ENCODE measurements at places on chromosomes 4 and X. TPM values are rescaled to one million over a fixed set of nuclear protein-coding genes. Genes with fewer than 3 reads are reported as not detected.

DNA sequence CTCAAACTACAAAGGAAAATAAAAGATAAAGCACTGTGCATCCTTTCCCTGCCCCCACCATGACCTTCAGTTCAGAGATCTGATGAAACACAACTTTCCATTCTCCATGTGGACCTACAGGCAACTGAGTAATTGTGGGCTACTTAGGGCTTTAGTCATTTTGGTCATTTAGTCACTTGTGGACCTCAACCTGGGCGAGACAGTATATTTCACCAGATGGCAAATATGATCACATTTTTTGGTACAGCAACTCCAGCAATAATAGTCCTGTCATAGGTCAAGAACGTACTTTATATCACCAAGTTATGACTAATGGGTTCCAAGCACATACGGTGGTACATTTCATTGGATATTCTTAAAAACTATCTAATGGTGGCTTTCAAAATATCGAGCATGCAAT, 141.2 kb downstream of the PDGFC start:
- H3K27me3 ChIP-seq, result no peaks in the 10 kb centered on the region
- DNase-seq, result no peak
- no peak overlapping the region for H3K4me3 ChIP-seq
- no peak overlapping the region for H3K27ac ChIP-seq
- no peaks in the 10 kb centered on the region for H3K36me3 ChIP-seq
- H3K4me1 ChIP-seq, result no peaks in the 10 kb centered on the region

- H3K36me3 ChIP-seq, result no peaks in the 10 kb centered on the region
- H3K27me3 ChIP-seq, result no peaks in the 10 kb centered on the region
- DNase-seq, result no peak
- no peak overlapping the region for H3K4me3 ChIP-seq
- H3K4me1 ChIP-seq, result no peaks in the 10 kb centered on the region
Measured at GRCh38 chr4:189613207-189613606, 327.5 kb upstream of the FRG1 start.

DNA sequence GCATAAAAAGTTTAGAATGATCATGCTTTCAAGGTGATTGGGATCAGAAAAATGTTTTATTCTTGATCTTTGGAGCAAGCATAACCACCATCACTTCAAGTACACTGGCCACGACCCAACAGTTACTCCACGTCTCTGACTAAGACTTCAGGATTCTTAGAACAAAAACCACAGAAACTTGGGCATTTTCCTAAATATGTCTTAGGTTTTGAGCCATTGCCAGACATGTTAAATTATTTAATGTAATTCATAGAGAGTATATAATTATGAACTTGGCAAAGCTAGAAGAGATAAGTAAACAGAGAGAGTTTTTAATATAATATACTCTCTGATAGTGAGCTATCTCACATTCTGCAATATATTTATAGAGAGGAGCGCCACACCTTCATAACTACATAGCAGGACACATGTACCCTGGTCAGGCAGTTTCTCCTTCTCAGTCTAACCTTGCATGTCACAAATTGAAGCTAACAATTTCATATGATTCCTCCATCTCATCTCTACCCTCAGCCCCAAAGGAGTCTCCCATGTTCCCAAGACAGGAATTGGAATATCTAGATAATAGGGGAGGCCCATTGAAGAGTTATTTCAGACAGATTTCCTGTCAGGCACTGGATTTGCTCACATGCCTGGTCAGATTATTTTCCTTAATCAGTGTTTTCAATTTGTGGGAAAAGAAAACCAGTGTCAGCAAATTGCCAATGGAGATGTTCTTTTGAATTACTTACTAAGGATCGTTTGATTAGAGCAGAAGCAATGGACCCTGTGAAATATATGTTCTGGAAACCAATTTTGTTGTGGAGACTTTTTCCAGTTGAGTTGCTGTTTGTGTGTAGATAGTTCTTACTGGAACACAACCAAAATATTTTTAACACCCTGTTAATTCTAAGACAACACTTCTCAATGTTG, 61.7 kb upstream of the GUCY1A1 start:
- no peak overlapping the region for H3K27ac ChIP-seq
- DNase-seq, result peak; percentile 54
- H3K4me3 ChIP-seq, result no peak overlapping the region

DNA sequence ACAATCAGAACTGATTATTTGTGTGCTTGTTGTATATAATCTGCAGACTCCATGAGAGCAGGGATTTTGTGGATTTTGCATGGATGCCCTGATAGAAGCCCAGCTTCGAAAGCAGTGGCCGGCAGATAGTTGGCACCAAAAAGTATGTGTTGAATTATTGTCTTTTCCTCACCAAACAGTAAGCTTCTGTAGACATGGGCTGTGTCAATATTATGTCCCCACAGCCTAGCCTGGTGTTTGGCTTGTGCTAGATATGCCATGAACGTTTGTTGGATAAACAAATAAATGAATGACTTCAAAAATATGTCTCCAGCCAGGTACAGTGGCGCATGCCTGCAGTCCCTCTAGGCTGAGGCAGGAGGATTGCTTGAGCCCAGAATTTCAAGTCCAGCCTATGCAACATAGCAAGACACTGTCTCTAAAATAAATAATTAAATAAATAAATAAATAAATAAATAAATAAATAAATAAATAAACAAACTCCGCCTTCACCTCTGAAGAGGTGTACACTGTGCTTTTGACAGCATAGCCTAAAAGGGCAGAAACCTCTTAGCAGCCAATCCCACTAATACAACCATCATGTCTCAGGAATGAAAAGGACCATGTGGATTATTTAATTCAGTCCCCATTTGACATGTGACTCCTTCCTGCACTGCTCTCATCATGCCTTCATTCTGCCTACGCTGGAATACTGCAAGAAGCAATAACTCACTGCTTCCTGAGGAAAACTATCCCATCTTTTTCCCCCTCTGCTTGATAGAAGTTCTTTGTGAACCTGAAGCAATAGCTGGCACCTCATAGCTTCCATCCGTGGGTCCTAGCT, 335.2 kb downstream of the FBXW7 start:
- DNase-seq, result no peak
- no peaks in the 10 kb centered on the region for H3K27me3 ChIP-seq
- H3K36me3 ChIP-seq, result no peaks in the 10 kb centered on the region
- H3K4me1 ChIP-seq, result no peaks in the 10 kb centered on the region
- no peak overlapping the region for H3K27ac ChIP-seq

GRCh38 chr4:172357006-172357540, 543.9 kb downstream of the GALNTL6 start:
- no peaks in the 10 kb centered on the region for H3K4me1 ChIP-seq
- no peak overlapping the region for H3K27ac ChIP-seq
- H3K36me3 ChIP-seq, result no peaks in the 10 kb centered on the region
- no peak for DNase-seq
- no peak overlapping the region for H3K4me3 ChIP-seq
- H3K27me3 ChIP-seq, result no peaks in the 10 kb centered on the region

DNA sequence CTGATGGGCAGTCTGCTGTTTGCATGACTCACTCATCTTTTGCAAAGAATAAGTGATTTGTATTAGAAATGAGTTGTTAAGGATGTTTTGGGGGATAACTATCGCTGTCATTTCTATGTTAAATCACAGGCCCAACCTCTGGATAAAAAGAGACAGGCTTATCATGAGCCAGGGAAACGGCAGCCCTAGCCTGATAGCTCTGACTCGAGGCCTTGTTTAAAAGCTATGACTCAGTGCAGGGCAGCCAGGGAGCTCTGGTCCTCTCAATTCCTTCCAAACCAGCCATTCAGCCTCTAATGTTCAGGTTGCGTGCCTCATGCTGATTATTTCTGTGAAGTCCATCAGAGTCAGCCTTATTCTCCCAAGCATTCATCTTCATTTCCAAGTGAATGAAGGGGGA, 305.9 kb upstream of the HAND2 start:
- H3K4me1 ChIP-seq, result no peaks in the 10 kb centered on the region
- H3K4me3 ChIP-seq, result no peak overlapping the region
- H3K36me3 ChIP-seq, result no peaks in the 10 kb centered on the region
- DNase-seq, result no peak
- no peaks in the 10 kb centered on the region for H3K27me3 ChIP-seq

DNA sequence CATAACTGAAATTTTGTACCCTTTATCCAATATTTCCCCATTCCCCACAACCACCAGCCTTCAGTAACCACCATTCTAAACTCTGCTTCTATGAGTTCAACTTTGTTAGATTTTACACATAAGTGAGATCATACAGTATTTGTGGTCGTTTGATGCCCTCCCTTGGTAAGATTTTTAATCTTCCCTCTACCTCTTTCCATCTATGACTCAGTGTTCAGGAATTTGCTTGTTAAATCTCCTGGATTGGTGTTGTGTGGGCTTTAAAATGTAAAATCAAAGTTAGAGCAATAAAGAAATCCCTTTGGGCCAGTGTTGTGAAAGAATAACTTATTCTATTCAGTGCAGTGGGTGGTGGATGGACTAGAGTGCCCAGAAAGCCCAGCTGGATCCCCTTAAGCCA, 37.4 kb downstream of the SLC16A2 start:
- H3K27ac ChIP-seq, result no peak overlapping the region
- no peak overlapping the region for H3K4me3 ChIP-seq
- peaks cover 37% of the 10 kb centered on the region for H3K27me3 ChIP-seq

- H3K36me3 ChIP-seq, result no peaks in the 10 kb centered on the region
- DNase-seq, result no peak
- H3K4me3 ChIP-seq, result no peak overlapping the region
- peaks cover 63% of the 10 kb centered on the region for H3K27me3 ChIP-seq
- no peak overlapping the region for H3K27ac ChIP-seq
Measured at GRCh38 chrX:152658302-152658701, 20.6 kb downstream of the GABRQ start.

DNA sequence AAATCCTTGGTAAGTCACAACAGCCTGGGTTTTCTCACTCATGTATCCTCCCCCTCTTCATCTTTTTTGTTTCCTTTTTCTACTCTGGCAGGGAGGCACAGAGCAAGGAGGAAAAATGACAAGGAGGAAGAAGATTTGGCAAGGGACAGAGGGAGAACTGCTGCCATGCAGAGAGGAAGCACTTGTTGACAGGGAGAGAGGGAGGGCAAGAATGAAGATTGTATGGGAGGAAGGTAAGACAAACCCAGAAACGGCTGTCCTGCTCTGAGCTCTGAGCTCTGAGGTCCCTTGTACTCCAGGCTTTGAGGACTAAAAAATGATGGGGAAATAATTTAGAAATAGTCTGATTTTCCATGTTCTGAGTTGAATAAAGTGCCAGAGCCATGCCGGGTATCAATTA, 123.9 kb downstream of the DCHS2 start:
- no peak for DNase-seq
- no peaks in the 10 kb centered on the region for H3K36me3 ChIP-seq
- peak overlapping the region; percentile 66 for H3K27ac ChIP-seq
- no peak overlapping the region for H3K4me3 ChIP-seq
- H3K27me3 ChIP-seq, result no peaks in the 10 kb centered on the region

DNA sequence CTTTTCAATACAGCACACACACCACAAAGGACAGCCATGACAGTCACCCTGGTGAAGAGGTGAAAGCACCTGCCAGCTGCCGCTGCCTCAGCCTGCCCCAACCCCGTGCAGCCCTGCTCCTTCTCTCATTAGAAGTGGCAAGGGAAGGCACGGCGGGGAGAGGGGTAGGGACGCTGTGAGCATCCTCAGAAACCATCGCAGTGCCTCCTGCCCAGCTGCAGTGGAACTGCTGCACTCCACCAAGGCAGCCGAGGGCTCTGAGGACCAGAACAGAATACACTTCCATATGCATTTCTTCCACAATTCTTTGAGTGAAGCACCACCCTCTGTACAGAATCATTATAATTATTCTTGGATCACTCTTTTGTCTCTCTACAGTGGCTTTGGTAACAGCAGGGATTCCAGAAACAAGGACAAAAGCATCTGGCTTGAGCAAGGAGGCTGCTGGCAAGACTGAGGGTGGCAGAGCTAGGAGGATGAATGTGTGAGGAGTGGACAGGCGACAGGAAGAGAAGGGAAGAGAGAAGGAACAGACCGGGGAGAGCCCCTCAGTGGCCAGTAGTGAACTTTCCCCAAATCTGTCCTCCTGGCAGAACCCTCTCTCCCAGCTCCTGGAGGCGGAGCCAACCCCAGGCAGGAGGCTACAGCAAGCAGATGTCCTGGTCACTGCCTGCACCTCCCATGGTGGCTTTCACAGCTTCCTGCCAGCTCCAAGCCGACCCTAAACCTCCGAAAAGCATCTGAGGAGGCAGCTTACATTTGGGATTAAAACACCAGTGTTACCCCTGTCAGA, 73.2 kb downstream of the MTNR1A start:
- no peak for DNase-seq
- no peaks in the 10 kb centered on the region for H3K4me1 ChIP-seq
- no peak overlapping the region for H3K4me3 ChIP-seq
- H3K27me3 ChIP-seq, result no peaks in the 10 kb centered on the region
- no peak overlapping the region for H3K27ac ChIP-seq

- H3K4me1 ChIP-seq, result no peaks in the 10 kb centered on the region
- no peak overlapping the region for H3K27ac ChIP-seq
- H3K4me3 ChIP-seq, result no peak overlapping the region
- H3K36me3 ChIP-seq, result no peaks in the 10 kb centered on the region
Measured at GRCh38 chrX:9102956-9103355, 69.0 kb upstream of the FAM9B start.

GRCh38 chr4:4182835-4183568, 43.7 kb downstream of the OTOP1 start:
- DNase-seq, result no peak
- no peak overlapping the region for H3K4me3 ChIP-seq
- no peaks in the 10 kb centered on the region for H3K36me3 ChIP-seq

DNA sequence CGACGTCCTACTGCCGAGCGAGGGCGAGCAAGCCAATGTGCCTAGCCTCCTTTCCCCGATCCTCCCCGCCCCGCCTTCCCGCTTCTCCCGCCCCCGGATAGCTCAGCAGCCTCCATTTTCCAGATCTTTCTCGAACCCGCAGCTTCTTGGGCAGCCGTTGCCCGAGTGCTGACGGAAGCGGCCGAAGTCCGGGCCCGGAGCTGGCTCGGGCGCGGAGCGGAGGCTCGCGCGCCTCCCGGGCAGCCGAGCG, 172 bp upstream of the HSPA4L start:
- H3K27ac ChIP-seq, result peak overlapping the region; percentile 95
- DNase-seq, result peak; percentile 72
- no peaks in the 10 kb centered on the region for H3K27me3 ChIP-seq
- peak overlapping the region; percentile 53 for H3K4me3 ChIP-seq

- no peak overlapping the region for H3K4me3 ChIP-seq
- H3K36me3 ChIP-seq, result no peaks in the 10 kb centered on the region
- peaks cover 16% of the 10 kb centered on the region for H3K27me3 ChIP-seq
- no peaks in the 10 kb centered on the region for H3K4me1 ChIP-seq
- H3K27ac ChIP-seq, result no peak overlapping the region
- DNase-seq, result no peak
Measured at GRCh38 chrX:104670051-104670450, 104.1 kb downstream of the IL1RAPL2 start.

IL13RA1 gene
- 71.4 TPM for total RNA-seq

TMPRSS11F gene
- not detected for total RNA-seq

FSTL5 gene
- total RNA-seq, result not detected

VCX gene
- not detected for total RNA-seq

ZMAT1 gene
- 32.8 TPM for total RNA-seq

FUNDC1 gene
- 12.0 TPM for total RNA-seq

KIT gene
- 297 TPM for total RNA-seq

CHRDL1 gene
- 37.3 TPM for total RNA-seq

SLC4A4 gene
- 1.3 TPM for total RNA-seq
